MCF 10A (cell line): ENCODE measurements at places on chromosomes 2 and 18.
A peak's percentile ranks its signal among the peaks of the same experiment; 100 is the strongest.

- DNase-seq, result no peak
Measured at GRCh38 chr2:30601375-30601774, 154.3 kb downstream of the LCLAT1 start.

- DNase-seq, result no peak
Measured at GRCh38 chr2:113700186-113700841, 56.1 kb downstream of the SLC35F5 start.

- no peak for DNase-seq
Measured at GRCh38 chr2:42105330-42106256, 57.8 kb downstream of the PKDCC start.

DNA sequence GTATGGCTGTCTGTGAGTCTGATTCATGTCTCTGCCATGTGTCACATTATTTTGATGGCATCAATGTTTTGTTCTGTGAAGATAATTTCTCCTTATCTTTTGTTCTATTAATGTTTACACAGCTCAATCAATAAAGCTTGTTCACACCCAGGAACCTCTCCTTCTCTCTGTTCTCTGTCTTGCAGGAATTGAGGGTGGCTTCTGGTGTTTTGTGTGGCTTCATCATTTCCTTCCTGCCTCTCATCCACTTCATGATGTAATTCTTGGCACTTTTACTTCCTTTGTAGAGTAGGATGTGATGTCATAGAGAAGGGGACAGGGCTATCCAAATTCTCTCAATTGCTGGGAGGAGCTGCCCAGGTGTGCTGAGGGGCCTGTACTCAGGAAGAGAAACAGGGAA lies 27.2 kb downstream of the ASXL3 start:
- DNase-seq, result no peak

GRCh38 chr2:42360493-42360889 lies 526 bp downstream of the COX7A2L start:
- DNase-seq, result no peak

DNA sequence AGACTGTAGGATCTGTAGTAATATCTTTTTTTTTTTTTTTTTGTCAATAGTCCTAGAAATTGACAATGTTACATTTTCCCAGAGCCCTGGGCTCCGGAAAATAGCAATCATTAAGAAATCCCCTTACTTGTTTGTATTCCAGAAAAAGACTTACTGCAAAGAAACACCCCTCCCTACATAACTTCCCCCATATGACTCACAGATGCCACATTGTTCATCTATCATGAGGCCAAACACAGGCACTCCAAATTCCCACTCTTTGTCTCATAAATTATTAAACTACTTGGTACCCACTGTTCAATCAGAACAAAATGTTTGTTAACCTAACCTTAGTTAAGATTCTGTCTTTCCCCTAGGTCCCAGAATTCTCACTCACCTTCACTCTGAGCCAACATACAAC lies 53.5 kb downstream of the TEX51 start:
- no peak for DNase-seq

DNA sequence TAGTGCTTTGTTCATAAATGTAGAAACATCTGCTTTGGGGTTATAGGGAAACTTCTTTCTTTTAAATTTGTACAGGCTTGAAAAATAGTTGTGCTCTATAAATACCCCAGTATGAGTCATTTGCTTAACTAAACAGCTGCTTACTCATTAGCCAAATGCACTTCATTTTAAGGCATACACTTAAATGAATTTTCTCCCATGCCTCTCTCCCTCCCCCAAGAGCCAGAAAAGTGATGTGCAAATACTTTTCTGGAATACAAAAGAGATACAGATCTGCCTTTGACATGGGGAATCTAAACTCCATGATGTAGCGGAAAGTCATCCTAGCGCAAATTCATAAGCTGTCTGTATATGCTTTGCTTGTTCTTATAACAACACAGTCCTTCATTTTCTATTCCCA lies 469.4 kb downstream of the DLGAP1 start:
- DNase-seq, result peak; percentile 13

DNA sequence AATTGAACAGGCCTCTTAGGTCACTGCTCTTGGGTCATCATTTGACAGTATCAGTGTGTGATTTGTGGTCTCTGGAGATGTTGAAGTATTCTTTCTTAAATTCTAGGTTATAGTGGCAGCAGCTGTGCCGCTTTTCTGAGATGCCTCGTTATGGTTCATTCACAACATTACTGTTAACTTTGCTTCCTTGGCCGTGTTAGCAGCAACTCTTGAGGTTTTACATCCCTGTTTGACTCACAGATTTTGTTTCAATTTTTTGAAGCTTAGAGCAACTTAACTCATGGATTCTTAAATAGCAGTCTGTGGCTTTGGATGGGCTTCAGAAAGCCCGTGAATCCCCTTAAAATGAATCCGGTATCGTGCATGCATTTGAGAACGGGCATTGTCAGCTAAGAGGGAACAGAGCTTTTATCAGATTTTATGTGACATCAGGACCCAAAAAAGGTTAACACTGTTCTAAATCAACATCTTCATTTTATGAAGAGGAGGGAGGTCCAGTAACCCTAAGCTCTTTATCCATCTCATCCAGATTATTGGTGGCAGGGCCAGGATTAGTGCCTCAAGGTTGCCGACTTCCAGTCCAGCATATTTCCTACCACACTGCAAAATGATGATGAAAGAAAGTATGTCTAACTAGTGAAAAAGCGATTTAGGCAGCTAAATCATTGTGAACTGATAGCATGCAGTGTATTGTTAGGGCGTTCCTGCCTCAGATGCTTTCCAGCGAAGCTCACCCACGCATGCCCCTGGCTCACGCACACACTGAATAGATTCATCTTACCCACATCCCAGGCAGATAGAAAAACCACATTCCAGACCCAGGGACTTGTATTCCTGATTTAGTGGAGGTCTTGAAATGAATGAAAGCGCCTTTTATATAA lies 5.1 kb downstream of the TRIB2 start:
- no peak for DNase-seq

GRCh38 chr18:68965817-68966216 lies 167.9 kb downstream of the CCDC102B start:
- no peak for DNase-seq

- DNase-seq, result no peak
Measured at GRCh38 chr2:177597759-177598158, 205.2 kb downstream of the AGPS start.

DNA sequence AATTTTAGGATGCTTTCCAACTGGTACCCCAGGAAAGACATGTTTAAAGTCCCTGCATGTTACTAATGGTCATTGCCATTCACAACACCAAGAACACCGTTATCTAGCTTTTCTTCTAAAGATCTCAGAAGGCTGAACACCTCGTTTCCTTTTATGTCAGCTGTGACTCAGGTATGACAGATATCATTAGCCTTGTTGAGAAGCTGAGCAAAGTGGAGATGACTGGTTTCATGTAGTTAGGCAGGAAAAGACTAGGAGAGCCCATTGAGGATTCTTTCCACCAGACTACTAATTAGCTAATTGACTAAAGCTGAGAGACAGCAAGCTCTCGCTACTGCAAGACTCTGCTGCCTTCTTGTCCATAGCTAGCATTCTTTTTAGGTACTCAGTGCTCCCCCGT lies 32.0 kb upstream of the ARL5A start:
- DNase-seq, result no peak

DNA sequence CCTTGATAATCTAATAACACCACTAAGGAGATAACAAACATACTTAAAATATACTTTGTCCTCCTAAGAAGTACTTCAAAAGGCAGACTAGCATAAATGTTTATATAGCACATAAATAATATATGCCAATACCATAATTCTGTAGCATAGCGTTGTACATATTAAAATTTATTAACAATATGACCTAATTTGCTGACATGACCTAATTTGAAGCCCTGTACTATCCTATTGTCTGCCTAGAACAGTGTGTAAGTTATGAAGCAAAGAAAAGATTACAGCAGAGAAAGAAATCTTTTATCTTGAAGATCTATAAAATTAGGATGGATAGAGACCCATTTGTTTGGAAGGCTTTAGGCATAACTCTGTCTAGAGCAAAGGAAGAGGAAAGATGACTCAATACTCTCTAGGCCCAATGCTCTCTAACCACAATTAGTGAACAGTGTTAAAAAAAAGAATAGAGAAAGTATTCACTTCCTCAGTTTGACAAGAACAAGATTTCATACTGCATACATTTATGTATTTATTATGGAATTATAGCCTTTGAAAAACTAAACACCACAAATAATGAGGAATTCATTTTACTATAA lies 231.3 kb downstream of the ZRANB3 start:
- DNase-seq, result no peak

DNA sequence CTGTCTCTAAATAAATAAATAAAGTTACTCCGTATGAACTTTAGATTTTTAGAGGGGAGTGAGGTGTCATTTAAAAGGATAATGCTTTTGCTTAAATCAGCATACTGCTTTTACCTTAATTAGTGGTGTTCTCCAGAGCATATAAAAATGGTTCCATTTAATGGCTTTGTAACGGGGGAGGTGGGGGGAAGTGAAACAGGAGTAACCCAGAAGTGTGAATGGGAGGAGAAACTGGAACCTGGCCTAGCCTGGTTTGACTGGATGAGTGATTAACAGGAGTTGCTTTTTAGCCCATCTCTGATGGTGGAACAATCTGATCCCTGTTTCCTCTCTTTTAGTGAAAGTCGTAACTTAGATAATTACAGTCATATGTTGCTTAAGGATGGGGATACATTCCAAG lies 1.6 kb downstream of the CNDP2 start:
- no peak for DNase-seq

- no peak for DNase-seq
Measured at GRCh38 chr2:122388208-122388607, 632.8 kb downstream of the TSN start.

- no peak for DNase-seq
Measured at GRCh38 chr2:39243469-39244123, at the start of gene CDKL4. TSS of gene CDKL4 (minus strand) at chr2:39243970.
